ENCODE measurements at places on chromosomes 3 and 15.

GRCh38 chr15:28273468-28273867 lies 48.5 kb downstream of the HERC2 start:
- no peak for DNase-seq

- peak; percentile 4 for DNase-seq
These were observed 88.9 kb downstream of the ASB7 start for GRCh38 chr15:100691321-100691720.

GRCh38 chr3:156892701-156893100 lies 66.5 kb downstream of the LEKR1 start:
- DNase-seq, result no peak

GRCh38 chr3:37739579-37740290 lies 121.9 kb upstream of the CTDSPL start:
- DNase-seq, result no peak

All from colonic mucosa (tissue), 4 donors.